D721Med (cell line): ENCODE measurements at places on chromosomes 6 and 20.

GRCh38 chr20:21820688-21821087 lies 115.2 kb downstream of the PAX1 start:
- DNase-seq: no peak

- no peak for DNase-seq
Observed at GRCh38 chr6:66526061-66526460, 819.0 kb upstream of the EYS start.

GRCh38 chr20:20561841-20562240 lies 150.6 kb downstream of the RALGAPA2 start:
- no peak for DNase-seq

DNA sequence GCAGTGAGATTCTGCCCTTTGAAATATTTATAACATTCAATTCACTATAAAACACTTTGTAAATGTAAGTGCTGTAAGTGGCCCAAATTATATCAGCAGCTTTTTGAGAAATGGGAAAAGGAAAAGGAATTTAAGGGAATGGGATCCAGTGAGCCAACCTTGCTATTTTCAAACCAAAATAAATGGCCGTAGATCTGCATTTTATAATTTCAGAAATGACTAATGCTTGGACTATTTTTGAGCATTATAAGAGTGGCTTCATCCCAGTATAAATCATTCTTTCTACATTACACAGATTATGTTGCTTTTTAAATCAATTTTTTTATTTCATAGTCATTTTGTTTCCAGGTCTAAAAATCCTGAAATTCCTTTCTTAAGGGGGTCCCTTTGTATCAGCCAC lies 49.2 kb downstream of the ANKRD6 start:
- no peak for DNase-seq

DNA sequence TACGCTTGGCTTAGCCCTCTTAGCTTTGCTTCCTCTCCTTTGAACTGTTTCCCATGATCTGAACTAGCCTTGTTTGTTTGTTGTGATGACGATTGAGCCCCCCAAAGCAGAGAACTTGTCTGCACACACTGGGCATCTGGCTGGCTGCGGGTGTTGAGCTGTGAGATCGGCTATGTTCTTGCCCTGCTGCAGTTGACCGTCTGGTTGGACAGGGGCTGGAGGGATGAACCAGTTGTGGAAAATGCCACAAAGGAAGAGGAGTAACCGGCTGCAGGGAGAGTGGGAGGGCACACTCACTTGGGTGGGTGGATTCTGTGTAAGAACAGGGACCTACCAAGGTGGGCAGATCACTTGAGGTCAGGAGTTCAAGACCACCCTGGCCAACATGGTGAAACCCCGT lies 12.4 kb upstream of the RSPO4 start:
- DNase-seq: no peak

GRCh38 chr6:16533210-16533609 lies 228.1 kb downstream of the ATXN1 start:
- DNase-seq: no peak

GRCh38 chr20:40283689-40284088 lies 405.3 kb downstream of the MAFB start:
- no peak for DNase-seq

DNA sequence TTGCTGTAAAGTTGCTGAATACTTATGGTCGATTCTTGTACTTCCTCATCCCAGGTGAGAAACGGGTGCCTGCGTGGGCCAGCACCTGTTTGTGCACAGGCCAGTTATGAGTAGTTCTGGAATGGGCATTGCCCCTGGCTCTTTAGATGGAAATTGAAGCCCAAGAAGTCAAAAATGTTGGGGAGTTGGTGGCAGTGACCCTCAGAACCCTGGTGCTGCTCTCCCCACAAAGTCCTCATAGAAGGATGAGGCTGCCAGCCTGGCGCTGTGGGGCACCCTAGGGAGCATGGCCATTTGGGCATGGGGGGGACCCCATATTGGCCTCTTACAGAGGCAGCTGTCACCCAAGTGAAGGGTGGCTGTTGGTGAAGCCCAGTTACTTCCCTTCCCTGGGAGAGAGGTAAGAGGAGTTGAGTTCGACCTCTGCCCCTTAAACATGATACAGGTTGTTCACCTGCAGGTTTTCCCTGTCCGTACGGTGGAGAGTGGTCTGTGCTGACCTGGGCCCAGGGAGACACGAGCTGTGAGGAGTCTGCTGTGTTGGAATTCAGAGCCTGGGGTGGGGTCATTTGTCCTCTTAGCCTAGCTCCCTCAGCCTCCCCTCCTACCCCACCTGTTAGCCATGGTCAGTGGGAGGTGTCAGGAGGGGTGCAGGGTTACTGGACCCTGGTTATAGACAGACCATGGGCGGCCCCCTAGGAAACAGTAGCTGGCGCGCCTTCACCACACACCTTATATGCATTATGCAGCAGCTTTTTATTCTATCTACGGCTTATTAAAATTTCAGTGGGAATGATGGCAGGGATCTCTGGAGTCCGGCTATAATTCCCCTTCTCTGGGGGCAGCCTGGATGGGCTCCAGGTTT lies 4.9 kb downstream of the HMGA1 start:
- DNase-seq: no peak

- no peak for DNase-seq
Observed at GRCh38 chr6:166343150-166343487, 774 bp upstream of the SFT2D1 start.

DNA sequence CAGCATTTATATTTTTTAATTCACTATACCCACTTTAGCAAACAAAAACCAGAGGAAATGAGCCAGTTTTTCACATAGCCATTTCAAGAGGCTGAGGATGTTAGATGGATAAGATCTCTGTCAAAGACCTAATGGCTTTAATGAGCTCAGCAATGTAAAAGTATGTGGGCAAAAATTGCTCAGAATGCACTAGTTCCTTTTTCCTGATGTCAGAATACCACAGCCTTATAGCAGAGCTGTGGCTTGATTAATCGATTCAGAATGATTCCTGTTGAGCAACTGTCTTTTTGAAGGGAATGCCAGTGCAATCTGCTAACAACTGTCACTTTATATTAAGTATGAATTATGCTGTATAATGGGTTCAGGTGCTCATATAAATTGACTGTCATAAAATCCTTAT lies 100.6 kb upstream of the HIVEP1 start:
- DNase-seq: no peak

GRCh38 chr6:16430391-16431089 lies 192.2 kb downstream of the GMPR start:
- no peak for DNase-seq

DNA sequence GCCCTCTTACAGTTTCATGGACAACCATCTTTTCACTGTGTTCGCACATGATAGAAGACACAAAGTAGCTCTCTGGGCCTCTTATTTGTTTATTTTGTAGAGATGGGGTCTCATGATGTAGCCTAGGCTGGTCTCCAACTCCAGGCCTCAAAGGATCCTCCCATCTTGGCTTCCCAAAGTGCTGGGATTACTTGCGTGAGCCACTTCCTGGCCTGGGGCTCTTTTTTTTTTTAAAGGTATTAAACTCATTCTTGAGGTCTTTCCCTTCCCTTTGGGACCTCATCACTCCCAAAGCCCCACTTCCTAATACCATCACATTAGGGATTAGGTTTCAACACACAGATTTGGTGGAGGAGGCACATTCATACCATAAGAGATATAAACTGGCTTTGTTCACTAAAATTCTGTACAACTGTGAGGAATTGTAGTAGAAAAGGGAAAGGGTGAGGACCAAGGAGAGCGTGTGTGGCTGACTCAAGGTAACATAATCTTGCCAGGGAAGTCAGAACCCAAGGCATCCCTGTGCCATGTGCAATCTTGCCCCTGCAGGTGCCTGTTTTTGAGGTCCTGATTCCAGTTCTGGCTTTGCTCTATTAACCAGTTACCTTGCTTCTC lies 45.5 kb downstream of the EIF2S2 start:
- no peak for DNase-seq

- DNase-seq: no peak
Observed at GRCh38 chr20:14191559-14191958, 145.9 kb downstream of the FLRT3 start.

DNA sequence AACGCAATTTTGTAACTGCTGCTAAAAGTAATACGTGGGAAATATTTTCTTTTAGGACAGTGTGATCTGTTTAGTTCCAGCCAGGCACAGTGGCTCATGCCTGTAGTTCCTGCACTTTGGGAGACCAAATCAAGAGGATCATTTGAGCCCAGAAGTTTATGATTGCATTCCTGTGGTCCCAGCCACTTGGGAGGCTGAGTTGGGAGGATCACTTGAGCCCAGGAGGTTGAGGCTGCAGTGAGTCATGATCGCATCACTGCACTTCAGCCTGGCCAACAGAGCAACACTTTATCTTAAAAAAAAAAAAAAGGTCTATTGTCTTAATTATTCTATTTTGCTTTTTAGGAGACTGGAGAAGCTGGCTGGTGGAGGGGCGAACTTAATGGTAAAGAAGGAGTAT lies 101.5 kb downstream of the CD2AP start:
- DNase-seq: no peak

- DNase-seq: no peak
Observed at GRCh38 chr20:54345821-54346220, 129.6 kb upstream of the DOK5 start.
